ENCODE measurements at places on chromosomes 5 and 9.

DNA sequence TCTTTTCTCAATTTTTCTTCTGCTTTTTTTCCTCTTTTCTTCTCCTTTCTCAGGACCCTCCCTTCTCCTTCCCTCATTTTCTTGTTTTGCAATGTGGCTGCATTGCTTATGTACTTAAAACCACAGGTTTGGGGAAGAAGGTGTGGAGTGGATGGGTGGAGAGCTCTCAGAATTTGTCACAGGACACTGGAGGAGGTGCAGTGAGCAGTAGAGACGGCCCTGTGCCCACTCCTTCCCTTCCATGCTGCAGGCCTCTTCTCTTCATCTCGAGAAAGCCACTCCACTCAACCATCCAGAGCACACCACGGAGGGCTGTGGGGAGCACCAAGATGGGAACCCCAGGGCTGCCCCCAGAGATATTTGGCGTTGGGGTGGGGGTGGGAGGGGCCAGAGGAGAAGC lies 92.3 kb downstream of the FSTL4 start:
- DNase-seq = no peak

DNA sequence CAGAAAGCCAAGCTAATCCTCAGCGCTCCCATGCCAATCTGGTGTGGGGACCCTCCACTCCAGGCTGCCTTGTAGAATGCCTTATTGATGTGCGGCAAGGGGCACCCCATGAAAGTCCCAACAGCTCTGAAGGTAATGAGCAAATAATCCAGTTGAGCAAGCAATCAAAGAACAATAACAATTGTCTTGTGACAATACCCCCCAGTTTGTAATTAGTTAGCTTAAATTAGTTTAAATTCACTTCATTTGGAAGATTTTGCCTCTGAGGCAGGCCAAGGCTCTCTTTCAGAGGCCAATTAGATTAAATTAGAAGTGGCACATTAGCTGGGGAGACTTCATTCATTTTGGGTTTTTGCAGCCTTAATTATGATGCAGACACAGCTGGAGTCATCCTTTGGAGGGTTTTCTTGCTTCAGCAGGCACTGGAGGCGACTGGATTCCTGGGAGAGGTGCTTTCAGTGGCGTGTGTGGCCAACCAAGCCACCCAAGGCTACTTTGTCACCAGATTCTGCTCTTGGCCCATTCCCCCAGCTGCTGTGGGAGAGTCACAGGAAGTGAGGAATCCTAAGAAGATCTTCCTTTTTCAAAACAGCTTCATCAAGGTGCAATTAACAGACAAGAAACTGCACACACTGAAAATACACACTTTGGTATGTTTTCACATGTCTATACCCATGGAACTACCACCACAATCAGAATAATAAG lies 17.9 kb upstream of the FBP1 start:
- DNase-seq = no peak

DNA sequence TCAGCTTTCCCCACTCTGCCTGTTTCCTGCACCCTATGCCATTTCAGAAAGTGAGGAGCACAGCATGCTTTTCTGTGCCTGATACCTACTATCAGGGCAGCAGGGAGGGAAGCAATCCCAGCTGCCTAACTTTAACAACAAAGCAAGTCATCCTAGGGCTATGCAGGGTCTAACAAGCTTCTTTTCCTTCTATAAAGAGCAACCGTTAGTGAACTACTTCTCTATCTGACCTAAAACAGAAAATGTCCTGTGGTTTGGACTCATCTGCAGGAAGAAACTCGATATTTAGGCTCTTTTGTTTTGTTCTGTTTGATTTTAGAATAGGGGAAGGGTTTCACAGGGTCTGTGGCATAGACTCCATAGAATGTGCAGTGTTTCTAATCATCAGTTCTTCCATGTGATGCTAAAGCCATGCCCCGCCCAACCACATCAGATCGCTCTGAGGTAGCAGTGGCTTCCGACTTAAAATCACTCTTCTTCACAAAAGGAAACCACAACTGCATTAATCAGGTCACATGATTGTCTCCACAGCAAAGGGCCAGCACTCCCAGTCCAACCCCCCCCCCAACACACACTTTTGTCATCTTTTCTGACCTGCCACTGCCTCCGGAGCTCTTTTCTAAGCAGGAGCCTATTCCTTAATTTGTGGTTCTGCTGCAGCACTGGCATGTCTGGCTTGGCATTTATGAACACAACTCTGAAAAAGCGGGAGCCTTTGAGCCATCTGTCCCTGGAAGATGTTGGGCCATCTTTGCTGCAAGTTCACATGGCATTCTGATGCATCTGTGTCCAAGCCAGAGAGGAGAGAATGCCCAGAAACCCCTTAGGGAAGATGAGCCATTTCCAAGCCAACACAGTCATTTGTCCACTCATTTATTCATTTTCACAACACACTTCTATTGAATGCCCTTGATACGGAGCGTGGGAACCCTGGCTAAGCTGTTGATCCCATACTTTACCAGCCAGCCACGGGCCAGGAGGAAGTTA lies 71.6 kb downstream of the CFAP90 start:
- no peak for DNase-seq

GRCh38 chr9:129336601-129337331 lies 158.7 kb upstream of the IER5L start:
- peak; percentile 84 for DNase-seq

GRCh38 chr9:127814619-127815511 lies 12.2 kb downstream of the FPGS start:
- no peak for DNase-seq

- DNase-seq = no peak
Observed at GRCh38 chr5:131406975-131407638, 143.3 kb downstream of the CDC42SE2 start.

- no peak for DNase-seq
Observed at GRCh38 chr5:103283120-103283519, 24.6 kb downstream of the MACIR start.

Data from NCI-H526 (cell line).